ENCODE measurements at places on chromosomes 13 and 19.

DNA sequence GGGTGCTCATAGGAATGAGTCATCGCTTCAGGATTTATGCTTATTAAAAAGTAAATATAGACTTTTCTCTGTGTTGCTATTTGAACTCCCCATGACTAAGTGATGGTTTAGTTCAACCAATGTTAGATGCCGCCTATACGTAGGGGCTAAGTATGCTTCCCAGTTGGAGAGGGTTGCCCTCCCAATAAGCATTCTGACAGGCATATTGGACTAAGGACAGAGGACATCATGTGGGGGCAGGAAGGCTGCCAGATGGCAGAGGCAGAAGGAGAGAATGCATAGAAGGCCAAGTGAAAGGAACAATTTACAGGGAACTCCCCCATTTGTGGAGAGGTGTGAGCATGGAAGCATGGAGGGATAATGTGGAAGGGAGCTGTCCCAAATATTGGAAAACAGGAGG, 318.4 kb upstream of the OBI1 start:
- DNase-seq, result no peak

DNA sequence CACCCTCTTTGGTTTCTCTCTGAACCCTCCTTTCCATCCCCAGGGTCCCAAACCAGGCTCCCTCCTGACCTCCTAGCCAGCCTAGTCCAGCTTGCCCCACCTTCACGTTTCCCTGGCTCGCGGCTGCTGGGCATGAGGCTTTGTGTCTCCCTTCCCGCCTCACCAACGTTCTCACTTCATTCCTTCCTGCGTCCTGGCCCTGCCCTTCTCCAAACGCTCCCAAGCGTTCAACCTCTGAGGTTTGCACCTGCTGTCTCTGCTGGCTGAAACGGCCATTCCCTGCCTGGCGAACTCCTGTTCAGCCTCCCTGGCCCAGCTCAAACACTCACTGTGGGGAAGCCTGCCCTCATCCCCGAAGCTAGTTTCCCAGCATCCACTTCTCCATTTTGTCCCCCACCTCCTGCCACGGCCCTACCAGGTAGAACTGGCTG, 12.4 kb downstream of the EPS8L1 start:
- DNase-seq, result no peak

- DNase-seq, result no peak
Observed at GRCh38 chr19:5074407-5074806, 105.5 kb downstream of the KDM4B start.

DNA sequence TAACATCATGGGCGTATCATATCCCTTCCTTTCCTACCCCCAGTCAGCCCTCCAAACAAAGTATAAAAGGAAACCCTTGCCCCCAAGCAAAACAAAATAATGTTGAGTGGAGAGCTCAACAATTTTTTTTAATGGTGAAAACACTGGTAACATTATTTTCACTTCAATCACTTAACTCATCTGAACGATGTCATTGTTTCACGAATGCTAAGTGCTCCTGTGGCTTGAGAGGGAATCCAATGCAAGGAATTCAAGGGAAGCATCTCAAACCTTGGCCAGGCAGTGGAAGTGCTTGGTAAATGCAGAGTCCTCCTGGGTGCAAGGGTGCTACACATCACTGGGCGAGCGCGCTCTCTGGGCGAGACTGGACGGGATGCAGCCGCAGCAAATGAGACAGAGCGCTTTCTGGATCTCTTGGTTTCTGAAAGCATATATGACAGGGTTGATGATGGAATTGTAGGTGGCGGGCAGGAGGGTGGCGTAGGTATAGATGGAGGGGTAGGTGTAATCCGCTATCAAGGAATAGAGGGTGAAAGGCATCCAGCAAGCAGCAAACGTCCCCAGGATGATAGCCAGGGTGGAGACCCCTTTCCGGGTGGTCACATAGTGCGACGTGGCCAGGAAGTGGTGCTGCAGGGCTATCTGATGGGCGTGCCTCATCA, 2.0 kb downstream of the GPR12 start:
- no peak for DNase-seq

DNA sequence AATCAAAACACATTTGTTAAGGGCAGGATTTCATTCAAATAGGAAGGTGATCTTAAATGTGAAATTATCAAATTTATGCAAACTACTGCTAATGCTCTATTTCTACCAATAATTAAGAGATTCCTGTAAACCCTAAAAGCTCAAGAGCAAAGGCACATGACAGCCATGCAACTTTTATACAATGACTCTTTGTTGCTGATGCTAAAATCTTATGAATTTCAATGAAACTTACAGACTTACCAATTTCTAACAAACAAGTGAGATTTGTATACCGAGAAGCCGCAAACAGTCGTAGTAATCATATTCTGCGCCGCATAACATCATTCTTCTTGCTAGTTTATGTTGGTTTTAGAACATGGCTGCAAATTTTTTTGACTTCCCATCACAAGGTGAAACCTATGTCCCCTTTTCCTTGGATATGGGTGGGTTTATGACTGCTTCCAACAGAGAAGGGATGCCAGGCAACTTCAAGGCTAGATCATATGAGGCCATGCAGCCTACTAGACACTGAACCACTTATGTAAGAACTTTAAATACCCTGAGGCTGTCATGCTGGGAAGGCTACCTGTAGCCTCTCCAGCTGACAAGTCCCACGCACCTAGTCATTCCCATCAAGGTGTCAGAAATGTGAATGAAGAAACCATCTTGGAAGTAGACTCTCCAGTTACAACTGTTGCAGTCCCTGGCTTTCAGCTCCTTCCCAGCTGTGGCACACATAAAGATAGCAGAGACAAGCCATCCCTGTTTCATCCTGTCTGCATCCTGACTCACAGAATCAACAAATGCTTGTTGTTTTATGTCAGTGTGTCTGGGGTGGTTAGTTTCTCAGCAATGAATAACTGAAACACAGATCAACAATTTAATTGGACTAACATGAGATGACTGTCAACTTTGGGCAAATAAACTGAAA, 42.0 kb downstream of the LNX2 start:
- no peak for DNase-seq

DNA sequence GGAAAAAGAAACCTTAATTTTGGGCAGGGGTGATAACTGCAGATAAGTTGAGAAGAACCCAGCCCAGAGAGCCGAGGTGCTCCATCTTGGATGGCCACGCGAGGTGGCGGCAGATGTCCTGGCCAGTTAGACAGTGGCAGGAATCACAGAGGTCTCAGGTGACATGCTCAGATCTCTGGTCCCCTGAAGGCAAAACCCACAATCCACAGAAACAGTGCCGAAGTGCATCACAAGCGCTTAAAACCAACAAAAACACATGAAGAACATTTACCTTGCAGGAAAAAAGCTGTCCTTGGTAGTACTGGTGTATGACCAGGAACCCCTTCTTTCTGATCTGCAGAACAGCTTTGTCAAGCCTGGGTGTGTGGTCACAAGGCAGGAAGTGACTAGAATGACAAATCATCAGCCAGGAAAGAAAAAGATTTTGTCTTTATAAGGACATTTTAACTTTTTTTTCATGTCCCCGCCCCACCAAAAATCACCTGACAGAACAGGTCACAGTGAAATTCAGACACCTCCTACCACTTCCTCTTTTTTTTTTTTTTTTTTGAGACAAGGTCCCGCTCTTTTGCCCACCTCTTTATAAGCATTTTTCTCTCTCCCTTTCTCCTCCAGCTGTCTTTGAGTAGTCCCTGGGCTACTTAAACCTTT, at the start of gene LCP1:
Gene LCP1 (minus strand): TSS at position 338 of the 651 bp plus-strand sequence. CDS start 22,515 bp downstream, outside the sequence.
- DNase-seq, result peak; percentile 39

- no peak for DNase-seq
Observed at GRCh38 chr19:29255006-29255405, 42.1 kb upstream of the UQCRFS1 start.

DNA sequence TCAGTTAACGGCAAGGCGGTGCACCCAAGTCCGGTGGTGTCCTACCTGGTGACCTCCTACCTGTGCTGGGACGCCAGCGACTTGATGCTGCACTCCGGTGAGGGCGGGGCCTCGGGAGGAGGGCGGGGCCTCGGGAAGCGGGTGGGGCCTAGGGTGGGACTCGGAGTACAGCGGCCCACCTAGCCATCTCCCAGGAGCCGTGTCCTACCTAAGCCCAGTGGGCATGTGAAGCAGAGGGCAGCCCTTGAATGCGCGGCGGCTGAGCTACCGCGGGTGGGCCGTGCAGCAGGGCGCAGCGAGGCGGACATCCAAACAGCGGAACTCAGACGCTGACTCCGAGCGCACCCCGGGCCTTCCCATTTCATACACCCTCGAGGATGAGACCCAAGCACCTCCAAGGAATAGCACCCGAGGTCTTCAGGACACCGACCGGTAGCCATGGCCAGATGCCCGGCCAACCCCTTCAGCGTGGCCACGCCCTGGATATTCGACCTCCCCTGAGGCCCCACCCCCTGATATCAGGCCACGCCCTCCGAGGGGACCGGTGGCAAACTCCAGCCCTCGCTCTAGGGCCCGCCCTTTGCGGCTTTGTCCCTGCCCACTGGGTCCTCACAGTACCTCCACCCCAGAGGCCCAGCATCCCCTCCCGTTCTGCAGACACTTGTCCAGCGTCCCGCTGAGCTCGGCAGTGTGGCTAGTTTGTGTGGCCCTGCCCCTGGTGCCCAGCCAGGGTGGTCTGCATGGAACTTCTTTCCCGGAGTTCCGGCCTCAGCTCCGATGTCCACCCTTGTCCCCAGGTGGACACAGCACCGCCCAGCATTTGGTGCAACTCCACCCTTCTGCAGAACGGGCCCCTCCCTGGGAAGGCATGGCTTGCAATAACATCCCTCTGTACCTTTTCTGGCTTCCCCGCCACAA, 5.4 kb downstream of the KLK1 start:
- no peak for DNase-seq

- DNase-seq, result no peak
Observed at GRCh38 chr13:65856431-65856830, 1373.7 kb downstream of the PCDH9 start.

- DNase-seq, result no peak
Observed at GRCh38 chr13:36475468-36475867, 43.2 kb downstream of the CCNA1 start.

DNA sequence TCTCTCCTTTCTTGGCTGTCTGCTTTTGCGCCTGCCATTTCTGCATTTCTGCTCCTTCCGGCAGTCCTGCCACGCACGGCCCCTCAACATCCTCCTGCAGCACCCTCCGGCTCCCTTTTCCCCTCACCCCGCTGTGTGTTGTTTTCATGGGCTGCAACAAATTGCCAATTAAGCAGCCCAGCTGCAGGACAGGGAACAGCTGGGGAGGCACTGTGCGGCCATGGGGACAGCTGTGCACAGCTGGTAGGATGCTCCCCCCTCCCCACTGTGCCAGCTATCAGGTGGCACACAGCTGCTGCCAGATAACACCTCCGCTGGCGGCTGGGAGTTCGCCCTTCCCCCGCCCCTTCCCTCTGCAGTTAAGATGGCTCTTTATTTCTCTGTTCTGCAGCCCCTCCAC, 25.4 kb downstream of the LYL1 start:
- DNase-seq, result no peak

- DNase-seq, result no peak
Observed at GRCh38 chr13:88866195-88866594, 1195.0 kb downstream of the SLITRK5 start.

DNA sequence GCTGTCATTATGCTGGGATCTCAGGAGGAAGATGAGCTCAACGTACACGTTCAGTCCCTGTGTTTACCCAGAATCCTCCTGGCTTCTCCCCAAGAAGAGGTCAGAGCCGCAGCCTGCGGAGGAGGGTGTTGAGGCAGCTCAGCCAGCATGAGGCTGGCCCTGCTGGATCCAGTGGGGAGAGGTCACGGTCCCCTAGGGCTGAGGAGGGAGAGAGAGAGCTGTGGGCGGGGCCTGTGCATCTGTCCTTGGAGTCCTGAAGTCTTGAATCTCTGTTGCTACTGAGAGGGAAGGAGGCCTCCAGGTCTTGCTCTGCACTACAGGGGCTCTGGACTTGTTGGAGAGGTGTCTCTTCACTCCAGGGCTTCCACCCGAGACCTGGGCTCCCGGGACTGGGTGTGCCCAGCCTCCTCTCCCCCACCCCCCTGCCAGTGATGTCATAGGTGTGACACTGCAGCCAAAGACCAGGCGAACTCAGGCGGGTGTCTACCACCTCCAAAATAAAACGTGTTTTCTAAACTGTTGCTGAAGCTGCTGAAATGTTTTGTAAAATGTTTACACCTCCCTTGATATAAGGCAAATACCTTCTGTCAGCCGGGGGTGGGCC, 77.9 kb upstream of the KCTD15 start:
- no peak for DNase-seq

- DNase-seq, result no peak
Observed at GRCh38 chr13:61774903-61775302, 359.3 kb upstream of the PCDH20 start.

GRCh38 chr19:16041299-16041990, 34.9 kb upstream of the TPM4 start:
- peak; percentile 32 for DNase-seq

GRCh38 chr13:26985285-26985878, 186.2 kb downstream of the USP12 start:
- peak; percentile 34 for DNase-seq

- DNase-seq, result no peak
Observed at GRCh38 chr13:43905435-43906031, 25.8 kb downstream of the LACC1 start.

GRCh38 chr19:16315825-16316505, 8.7 kb upstream of the KLF2 start:
- DNase-seq, result no peak

DNA sequence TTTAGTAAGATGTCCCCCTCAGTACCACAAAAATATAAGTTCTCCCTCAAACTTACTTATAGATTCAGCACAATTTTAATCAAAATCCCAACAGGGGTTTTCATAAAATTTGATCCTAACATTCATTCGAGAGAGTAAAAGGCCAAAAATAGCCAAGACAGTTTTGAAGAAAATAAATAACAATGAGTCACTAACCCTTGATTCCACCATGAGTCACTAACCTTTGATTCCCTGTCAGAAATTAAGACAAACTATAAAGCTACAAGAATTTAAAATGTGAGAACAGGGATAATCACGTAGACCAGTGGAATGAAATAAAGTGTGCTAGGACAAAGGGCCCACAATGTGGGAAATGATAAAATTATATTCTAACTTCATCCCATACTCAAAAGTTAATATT, 320.3 kb downstream of the SUCLA2 start:
- no peak for DNase-seq

- no peak for DNase-seq
Observed at GRCh38 chr13:29581666-29582065, 13.8 kb downstream of the SLC7A1 start.

DNA sequence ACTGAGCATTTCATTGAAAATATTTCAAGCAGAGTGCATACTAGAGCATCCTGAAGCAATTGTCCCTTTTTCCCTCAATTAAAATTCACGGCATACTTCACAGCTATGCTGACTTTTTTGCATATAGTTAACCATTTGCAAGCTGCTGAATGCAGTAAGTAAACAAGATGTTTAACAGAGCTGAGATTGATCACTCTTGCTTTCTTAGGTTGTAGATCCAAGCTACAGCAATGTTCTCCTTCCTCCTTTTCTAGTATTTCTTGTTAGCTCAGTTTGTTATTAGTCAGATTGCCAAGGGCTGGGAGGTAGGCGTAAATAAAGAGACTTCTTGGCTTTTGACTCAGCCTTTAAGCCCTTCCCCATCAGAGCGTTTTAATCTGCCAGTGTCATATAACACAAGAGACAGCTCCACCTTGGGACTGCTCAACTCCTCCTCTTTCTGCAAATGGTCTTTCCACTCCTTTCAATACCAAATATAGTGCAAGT, at the start of gene SLITRK6:
Gene SLITRK6 (minus strand): TSS at position 323 of the 486 bp plus-strand sequence. CDS start 2,911 bp downstream, outside the sequence.
- DNase-seq, result no peak

GRCh38 chr13:23469951-23470421, 36.5 kb upstream of the SACS start:
- no peak for DNase-seq
